Gastrocnemius medialis (tissue), 4 donors: ENCODE measurements at places on chromosomes 3 and 15. TPM values are rescaled to one million over a fixed set of nuclear protein-coding genes. Genes with fewer than 3 reads are reported as not detected.

GRCh38 chr3:61919371-61919770 is 358.0 kb downstream of the PTPRG start:
- no peak for DNase-seq

- no peak for DNase-seq
Measured at GRCh38 chr15:77858792-77859490, 218.6 kb downstream of the TBC1D2B start.

DNA sequence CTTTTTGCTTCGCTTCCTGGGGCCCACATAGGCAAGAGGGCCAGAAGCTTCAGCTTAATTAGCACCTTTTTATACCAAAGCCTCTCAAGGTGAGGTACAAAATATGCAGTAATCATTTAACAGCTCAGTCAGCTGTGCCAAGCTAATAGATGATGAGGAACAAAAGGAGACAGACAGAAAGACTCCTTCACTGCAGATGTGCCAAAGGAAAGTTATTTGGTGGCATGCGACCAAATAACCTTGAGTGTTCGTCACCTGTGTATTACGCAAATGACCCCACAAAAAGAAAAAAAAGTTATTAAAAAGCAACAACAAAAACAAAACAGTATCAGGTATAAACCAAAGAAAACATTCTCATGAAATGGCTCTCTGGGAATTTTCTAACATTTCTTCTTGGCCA is 325.8 kb upstream of the IGF1R start:
- no peak for DNase-seq

DNA sequence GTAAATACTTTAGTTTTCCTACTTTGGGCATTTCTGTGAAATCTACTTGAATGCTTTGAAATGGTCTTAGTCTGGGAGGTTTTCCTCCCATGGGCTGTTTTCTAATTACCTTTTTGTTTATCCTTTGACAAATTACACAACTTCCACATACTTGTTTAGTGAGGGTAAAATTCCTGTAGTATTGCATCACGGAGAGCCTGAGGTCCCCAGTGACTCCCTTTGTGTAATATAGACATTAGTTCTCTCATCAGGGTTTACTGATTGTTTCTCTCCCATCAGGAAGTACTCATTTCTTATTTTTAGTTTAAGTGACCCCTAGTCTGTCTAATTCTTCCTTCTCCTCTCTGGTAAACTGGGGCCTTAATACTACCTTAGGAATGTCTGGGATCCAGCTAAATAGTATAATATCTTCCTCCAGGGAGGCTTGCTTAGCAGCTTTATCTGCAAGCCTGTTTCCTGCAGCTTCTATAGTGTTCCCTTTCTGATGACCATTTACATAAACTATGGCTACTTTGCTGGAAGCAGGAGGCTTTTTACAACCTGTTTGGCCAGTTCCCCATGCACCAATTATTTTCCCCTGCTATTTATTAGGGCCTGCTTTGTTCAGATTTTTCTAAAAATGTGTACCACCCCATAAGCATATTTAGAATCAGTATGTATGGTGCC is 87.2 kb upstream of the XCR1 start:
- no peak for DNase-seq

DNA sequence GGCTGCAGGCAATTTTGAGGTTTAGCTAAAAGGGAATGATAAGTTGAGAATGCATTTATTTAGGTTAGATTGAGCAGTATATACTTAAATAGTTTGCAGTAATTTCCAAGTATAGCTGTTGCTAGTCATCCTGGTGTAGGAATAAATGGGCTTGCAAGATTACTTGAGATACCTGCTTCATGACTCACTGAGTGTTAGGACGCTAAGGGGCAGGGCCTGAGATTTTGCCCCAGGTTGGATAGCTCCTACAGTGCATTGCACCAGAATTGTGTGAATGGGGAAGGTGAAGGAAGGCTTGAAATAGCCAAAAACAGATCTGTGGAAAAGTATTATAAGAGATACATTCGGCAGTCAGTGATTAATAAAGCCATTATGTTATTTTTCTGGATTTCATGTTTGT is 72.8 kb downstream of the KCNH8 start:
- no peak for DNase-seq

Gene SCN11A
- total RNA-seq: not detected

Gene ACTRT3
- total RNA-seq: 5.8 TPM

DNA sequence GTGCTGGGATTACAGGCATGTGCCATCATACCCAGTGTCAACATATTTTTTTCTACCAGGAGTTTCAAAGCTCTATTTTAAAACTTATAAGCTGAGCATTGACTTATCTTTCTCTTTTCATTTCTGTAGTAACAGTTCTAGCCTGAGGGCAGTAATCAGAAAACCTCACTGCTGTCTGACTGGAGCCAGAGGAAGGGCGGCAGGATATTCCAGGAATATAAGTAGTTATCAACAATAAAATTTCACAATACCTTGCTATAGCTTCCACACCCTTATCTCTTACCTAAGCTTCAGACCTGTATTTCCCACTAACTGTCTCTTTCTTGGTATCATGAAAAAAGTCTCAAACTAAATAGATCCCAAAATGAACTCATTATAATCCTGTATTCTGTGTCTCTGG is 5.1 kb upstream of the NEDD4 start:
- DNase-seq: no peak

Gene HYAL1
- 3.6 TPM for total RNA-seq

GRCh38 chr3:64048631-64049061 is 25.4 kb upstream of the PSMD6 start:
- no peak for DNase-seq

- no peak for DNase-seq
Measured at GRCh38 chr3:195040094-195040493, 230.9 kb downstream of the XXYLT1 start.

DNA sequence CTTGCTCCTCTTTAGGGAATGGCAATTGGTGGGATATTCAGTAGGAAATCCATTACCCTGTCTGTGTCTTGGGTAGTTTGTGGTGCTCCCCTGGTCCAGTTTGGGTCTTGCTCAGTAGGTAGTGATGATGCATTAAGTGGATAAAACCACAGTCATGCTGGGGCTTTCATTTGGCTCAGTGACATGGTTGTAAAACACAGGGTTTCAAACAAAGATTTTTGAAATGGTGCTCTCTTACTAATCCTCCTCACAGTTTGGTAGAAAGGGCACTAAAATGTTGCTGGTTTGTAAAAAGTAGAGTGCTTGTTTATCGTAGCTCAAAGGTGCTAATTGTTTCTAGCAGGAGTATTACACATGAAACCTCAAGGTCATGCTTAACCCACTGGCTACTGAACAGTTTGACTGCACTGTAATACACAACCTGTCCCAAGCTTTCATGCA is 22.9 kb downstream of the BBX start:
- DNase-seq: no peak

DNA sequence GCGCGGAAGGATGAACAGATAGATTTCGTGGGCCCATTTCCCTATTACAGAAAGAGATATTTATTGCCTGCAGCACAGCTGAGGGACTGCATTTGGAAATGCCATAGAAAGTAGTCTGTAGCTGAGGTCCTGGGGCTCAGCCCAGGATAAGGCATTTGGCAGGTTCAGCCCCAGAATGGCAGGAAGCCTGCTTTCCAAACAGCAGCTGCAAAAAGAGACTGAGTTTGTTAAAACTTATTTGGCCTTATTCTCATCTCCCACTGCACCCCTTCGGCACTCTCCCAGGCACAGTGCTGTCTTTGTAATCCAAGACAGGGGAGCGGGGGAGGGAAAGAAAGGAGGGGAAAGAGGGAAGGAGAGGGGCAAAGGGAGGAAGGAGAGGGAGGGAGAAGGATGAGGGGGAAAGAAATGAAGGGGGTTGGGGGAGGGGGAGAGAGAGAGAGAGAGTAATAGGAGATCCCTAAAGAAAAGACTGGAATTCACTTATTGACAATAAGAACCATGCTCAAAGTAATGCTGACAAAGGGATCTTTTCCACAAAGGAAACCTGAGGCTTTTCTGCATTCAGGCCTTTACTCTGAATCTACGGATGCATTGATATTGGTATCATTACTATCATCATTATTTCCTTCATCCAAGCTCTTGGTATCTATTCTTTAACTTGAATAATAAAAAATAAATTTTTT is 94.0 kb upstream of the LRRN1 start:
- no peak for DNase-seq

- no peak for DNase-seq
Measured at GRCh38 chr3:82707035-82707434, 945.6 kb upstream of the GBE1 start.

GRCh38 chr3:105564546-105565288 is 198.0 kb downstream of the ALCAM start:
- no peak for DNase-seq

Gene AHSG
- total RNA-seq: 1.1 TPM

DNA sequence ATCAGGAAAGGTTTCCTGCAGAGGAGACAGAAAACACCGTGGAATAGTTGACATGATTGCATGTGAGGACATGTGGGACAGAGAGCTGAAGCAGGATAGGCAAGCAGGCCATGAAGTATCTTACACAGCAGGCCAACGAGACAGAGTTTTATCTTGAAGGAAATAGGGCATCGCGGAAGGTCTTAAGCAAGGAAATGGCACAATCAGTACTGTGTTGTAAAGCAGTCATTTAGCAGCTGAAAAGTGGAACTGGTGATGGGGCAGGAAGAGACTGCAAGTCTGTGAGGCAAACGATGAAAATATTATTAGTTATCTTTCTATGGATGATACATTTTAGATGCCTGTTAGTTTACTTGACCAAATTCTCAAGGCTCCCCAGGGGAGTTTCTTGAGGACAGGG is 535.1 kb downstream of the SOX2 start:
- no peak for DNase-seq

Gene PTX3
- 0.87 TPM for total RNA-seq

Gene CKMT1A
- total RNA-seq: 0.41 TPM

GRCh38 chr3:143795874-143796273 is 52.4 kb downstream of the SLC9A9 start:
- DNase-seq: no peak

DNA sequence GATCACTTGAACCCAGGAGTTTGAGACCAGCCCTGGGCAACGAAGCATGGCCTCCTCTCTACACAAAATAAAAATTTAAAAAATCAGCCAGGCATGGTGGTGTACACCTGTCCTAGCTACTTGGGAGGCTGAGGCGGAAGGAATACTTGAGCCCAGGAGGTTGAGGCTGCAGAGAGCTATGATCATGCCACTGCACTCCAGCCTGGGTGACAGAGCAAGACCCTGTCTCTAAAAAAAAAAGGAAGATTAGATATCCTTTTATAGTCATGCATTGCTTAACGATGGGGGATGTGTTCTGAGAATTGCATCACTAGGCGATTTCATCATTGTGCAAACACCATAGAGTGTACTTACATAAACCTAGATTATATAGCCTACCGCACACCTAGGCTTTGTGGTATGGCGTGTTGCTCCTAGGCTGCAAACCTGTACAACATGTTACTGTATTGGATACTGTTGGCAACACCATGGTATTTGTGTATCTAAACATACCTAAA is 12.6 kb downstream of the ALAS1 start:
- no peak for DNase-seq

Gene CDAN1
- 4.6 TPM for total RNA-seq

DNA sequence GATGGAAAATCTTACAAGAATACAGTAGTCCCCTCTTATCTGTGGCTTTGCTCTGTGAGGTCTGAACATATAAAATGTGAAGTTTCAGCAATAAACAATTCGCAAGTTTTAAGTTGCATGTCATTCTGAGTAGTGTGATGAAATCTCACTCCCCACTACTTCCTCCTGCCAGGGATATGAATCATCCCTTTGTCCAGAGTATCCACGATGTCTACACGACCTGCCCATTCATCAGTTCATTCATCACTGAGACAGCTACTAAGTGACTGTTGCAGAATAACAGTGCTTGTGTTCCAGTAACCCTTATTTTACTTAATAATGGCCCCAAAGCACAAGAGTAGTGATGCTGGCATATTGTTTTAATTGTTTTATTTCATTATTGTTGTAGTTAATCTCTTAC is 489.2 kb upstream of the UBE2E2 start:
- DNase-seq: no peak

- DNase-seq: peak; percentile 34
Measured at GRCh38 chr3:51671734-51672475, 853 bp downstream of the TEX264 start.

Gene NR2F2
- total RNA-seq: 4.3 TPM

Gene CCDC39
- total RNA-seq: 1.2 TPM

Gene CD200
- 0.27 TPM for total RNA-seq

Gene TKT
- 21.4 TPM for total RNA-seq

DNA sequence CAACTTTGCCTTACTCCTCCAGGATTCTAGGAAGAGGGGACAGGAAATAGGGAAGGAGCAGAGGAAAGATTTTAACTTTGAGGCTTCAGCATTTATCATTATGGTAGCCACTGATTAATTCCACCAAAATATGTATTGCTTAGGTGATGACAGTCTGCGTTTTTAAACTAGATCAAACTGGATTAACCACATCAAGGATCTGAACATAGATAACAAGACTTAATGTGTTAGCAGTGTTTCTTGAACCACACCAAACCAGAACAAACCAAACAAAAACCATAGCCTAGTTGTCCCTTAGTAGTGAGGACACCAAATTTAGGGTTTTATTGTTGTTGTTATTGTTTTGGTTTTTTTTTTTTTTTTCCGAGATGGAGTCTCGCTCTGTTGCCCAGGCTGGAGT is 113.5 kb upstream of the LMOD3 start:
- no peak for DNase-seq

DNA sequence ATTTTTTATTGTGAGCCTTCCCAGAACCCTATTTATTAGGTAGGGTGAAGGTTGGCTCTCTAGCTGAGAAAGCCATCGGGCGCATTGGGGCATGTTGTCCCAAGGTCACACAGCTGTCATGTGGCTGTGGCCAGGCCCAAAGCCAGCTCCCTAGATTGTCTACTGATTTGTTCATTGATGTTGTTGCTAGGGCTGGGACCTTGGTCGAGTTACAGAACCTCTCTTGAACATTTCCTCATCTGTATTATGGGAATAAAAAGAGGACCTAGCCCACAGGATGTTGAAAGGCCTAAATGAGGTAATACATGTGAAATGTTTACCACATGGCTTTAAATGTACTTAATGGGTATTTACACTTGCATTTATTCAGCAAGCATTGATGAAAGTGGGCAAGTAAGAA is 252.5 kb downstream of the SUCLG2 start:
- DNase-seq: no peak

DNA sequence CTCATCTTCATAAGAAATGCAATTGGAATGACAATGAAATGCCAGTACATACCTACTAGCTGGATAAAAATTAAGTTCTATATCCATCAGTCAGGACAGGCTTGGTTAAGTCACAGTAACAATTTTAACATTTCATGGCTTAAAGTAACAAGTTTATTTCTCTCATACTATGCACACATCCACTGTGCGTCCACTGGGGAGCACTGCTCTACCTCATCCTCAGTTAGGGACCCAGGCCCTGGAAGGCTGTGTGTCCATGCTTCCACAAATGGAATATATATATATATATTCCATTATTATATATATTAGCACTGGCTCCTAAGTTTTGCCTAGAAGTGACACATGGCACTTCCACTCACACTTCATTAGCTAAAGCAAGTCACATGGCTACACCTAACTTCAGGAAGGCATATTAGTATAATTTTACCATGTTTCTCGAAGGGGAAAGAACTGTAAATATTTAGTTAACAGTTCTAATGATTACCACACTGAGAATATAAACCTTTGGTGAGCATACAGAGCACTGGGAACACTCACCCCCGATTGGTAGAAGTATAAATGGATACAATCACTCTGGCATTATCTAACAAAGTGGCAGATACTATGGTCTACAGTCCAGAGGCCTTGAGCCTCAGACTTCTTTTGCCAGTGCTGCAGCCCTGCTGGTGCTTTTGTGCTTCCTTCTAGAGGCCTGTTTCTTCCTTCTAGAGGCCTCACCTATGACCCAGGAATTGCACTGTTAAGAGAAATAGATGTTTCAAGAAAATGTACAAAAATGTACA is 28.6 kb downstream of the AP3S2 start:
- no peak for DNase-seq
